ENCODE measurements at places on chromosomes 1 and 21.

DNA sequence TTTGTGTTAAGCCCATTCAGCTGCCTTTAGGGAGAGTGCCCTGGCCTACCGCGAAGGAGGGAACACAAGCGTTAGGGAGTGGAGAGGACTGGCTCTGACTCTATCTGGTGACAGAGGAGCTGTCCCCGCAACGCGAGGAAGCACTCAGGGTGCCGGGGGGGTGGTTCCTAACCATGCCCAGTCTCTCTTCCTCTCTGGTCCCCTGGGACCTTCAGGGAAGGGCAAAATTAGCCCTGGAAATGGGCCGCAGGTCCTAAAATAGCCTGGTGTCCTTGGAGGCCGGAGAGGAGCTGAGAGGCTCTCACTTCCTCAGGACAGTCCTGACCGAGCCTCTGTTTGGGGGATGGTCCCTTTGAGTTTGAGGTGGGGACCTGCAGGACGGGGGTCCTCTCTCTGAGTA, 5.8 kb downstream of the SLC45A1 start:
- no peak for DNase-seq

GRCh38 chr1:117339866-117340700, 27.2 kb upstream of the MAN1A2 start:
- no peak for DNase-seq

- DNase-seq = no peak
Observed at GRCh38 chr1:2492091-2492490, 16.0 kb downstream of the PLCH2 start.

- no peak for DNase-seq
Observed at GRCh38 chr1:151113877-151114276, 32.6 kb downstream of the SEMA6C start.

GRCh38 chr21:28421716-28422524, 570.8 kb downstream of the LTN1 start:
- no peak for DNase-seq

DNA sequence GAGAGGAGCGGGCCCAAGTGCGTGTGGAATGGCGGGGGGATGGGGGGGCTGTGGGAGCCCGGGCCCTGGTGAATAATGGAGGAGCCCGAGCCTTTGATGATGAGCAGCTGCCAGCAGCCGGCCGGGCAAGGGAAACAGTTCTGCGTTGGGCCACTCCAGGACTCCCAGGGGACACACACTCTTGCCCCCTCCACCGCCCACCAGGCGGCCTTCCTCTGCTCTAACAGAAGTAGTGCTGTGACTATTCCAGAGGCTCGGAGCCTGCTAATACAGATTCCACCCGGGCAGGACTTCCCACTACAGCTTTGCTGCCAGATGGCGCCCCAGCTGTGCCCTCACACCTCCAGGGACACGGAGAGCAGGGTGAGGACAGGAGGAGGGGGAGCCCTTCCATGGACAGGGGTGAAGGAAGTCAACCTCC, 48.2 kb upstream of the LRP8 start:
- no peak for DNase-seq

GRCh38 chr1:206544562-206545257, 37.4 kb downstream of the RASSF5 start:
- DNase-seq = peak; percentile 74

- DNase-seq = no peak
Observed at GRCh38 chr21:28592205-28592865, 400.3 kb downstream of the LTN1 start.

DNA sequence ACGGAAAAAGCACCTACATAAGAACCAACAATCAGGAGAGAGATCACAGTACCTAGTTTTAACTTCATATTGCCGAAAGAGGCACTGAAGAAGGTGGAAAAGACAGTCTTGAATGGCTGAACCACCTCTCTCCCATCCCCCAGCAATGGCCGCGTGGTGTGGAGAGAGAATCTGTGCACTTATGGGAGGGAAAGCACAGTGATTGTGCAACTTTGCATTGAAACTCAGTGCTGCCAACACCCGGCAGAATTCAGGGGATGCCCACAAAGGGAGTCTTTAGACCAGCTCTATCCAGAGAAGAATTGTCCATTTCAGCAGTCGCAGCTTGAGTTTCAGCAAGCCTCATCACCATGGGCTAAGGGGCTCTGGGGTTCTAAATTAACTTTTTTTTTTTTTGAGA, 186.3 kb upstream of the USP25 start:
- DNase-seq = no peak

Measured in T follicular helper cell (primary cell).